ENCODE measurements at places on chromosomes 4 and X. TPM values are rescaled to one million over a fixed set of nuclear protein-coding genes. Genes with fewer than 3 reads are reported as not detected.

DNA sequence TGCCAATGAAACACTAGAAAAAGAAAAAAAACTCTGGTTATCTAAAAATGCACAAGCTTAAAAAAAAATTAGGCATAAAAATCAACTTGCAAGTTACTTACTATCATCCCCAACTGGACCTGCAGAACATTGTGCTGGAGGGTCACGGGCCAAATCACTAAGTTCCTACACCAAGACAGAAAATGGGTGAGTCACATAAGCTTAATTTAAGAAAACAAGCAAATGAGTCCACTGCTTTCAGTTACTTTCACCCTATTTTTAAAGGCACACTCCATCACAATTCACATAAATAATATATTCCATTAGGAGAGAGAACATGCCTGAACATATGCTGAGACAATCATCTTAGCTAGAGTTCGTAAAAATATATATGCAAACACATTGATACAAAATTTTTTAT lies 17.7 kb downstream of the UBE2D3 start:
- H3K36me3 ChIP-seq = peaks cover 48% of the 10 kb centered on the region
- DNase-seq = no peak
- peak overlapping the region; percentile 59 for H3K27ac ChIP-seq
- H3K4me3 ChIP-seq = no peak overlapping the region

DNA sequence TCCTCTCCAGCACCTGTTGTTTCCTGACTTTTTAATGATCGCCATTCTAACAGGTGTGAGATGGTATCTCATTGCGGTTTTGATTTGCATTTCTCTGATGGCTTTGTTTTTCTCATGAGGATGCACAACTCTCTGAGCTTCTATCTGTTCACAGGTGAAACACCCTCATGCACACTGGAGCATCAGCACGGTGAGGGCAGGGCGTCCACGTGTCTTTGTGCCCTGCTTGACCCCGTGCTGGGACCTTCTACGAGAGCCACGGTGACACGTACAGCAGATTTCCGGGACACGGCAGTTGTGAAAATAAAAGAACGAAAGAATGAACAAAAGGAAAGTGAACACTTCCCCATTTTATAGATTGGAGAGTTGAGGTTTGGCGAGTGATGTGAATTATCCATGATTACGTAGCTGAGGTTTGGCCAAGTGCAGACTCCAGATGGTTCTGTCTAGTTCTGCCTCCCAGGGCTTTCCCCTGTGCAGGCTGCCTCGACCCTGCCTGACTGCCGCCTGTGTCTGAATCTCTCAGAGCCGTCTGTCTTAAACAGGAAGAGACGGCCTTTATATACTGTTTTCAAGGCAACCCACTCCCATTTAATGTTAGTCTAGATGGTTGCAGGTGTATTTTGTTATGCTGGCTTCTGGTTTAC lies 67.8 kb upstream of the SORBS2 start:
- no peak for DNase-seq
- H3K4me3 ChIP-seq = no peak overlapping the region
- H3K4me1 ChIP-seq = no peaks in the 10 kb centered on the region
- H3K27ac ChIP-seq = no peak overlapping the region
- peaks cover 2% of the 10 kb centered on the region for H3K27me3 ChIP-seq
- H3K36me3 ChIP-seq = no peaks in the 10 kb centered on the region

DNA sequence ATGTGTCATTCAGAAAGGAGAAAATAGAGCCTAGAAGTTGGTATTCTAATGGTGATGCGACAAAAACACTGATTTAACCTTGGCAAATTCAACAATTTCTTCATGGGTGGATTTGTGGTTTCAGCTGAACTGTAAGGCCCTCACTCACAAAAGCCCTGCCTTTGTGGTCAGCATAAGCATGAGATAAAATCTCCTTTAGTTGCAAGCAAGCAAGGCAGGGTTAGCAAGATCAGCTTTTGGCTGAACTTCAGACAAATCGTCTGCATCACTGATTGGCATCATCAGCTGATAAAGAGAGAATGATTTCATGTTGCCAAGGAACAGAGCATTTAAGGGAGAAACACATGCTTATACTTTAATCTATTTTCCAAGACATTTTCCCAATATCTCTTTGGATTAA lies 2582.2 kb downstream of the PCDH7 start:
- H3K27me3 ChIP-seq = no peaks in the 10 kb centered on the region
- no peak overlapping the region for H3K27ac ChIP-seq
- DNase-seq = no peak
- H3K36me3 ChIP-seq = no peaks in the 10 kb centered on the region
- no peaks in the 10 kb centered on the region for H3K4me1 ChIP-seq

Gene EGF
- total RNA-seq = not detected
